ENCODE measurements at places on chromosomes 12 and 14. TPM values are rescaled to one million over a fixed set of nuclear protein-coding genes. Genes with fewer than 3 reads are reported as not detected.
A peak's percentile ranks its signal among the peaks of the same experiment; 100 is the strongest.

DNA sequence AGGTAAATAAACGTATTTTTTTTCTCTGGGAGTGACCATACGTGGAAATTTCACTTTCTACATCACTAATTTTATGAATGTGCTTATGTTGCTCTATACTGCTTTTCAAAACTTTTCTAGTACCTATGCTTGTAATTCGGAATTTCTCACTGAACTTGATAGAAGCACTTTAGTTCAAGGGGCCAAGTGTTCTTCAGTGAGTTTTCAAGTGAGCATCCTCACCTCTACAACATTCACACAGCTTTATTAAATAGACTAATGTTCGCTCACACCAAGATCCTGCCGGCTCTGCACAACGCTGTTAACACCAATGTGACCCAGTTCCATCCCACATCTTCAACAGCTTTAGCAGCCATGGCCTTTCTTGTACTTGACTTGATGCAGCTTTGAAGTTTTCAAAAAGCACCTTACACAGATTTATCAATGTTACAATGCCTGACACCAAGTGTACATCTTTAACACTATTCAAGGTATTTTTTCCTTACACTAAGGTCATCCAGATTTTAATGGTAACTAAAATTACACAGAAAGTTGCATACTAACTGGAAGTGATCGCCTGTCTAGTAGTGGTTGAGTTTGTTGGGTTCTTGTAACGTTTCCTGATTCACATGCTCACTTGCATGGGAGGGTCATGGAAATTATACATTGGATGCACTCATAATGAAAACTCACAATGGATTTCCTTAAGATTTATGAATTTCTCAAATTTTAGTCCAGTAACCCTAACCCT lies 4.5 kb downstream of the UBC start:
- DNase-seq, result no peak

Gene SOAT2
- total RNA-seq, result 6.7 TPM

Gene GUCY2C
- not detected for total RNA-seq

DNA sequence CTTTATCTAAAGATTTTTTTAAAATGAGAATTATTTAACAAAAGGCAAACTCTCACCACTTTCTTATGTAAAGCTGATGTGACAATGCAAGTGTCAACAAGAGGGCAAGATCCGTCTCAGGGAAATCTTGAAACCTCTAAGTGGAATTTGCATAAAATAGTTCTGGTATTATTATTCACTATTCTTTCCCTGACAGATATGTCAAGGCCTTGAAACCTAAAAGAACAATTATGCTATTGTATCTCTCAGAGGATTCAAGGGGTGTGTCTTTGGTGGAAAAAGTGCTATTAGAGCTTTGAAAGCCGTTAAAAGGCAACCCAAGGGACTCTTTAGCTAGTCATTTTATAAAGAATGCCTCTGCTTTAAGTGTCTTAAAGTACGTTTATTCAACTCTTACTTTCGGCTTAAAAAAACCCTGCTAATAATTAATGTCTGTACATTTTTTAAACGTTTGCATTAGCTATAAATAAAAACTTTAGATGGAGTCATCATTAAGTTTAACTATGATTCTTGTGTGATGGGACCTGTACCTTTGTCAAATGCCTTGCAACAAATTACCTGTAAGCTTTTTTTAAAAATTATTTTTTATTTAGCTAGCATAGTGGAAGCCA lies 585.5 kb downstream of the VRK1 start:
- DNase-seq, result no peak

Gene CELA1
- 0.29 TPM for total RNA-seq

- no peak for DNase-seq
Observed at GRCh38 chr12:102426599-102427542, 53.5 kb downstream of the IGF1 start.

DNA sequence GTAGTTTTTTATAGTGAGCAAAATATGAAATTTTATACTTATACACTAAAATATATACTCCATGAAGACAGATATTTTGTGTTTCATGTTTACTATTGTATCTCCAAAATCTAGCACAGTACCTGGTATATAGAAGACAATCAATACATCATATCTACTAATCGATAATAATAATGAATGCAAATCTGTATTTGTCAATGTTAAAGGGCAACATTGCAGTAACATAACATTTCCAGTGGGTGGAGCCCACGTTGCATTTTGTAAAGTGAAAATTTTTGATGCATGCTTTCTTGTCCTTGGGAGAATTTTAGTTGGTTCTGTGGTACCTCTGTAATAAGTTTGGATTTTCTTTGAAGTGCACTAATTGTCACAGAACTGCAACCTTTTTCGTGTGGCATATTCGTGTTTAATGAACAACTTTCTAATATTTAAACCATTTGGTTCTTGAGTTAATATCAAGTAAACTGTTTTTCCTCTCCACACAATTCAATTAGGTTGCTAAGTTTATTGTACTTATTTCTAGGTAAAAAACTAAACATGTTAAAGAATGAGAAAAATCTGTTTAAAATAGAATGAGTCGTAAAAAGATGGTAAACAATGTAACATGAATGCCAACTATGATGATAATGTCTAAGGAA lies 47.4 kb downstream of the AVPR1A start:
- DNase-seq, result peak; percentile 6

Gene RD3L
- not detected for total RNA-seq

DNA sequence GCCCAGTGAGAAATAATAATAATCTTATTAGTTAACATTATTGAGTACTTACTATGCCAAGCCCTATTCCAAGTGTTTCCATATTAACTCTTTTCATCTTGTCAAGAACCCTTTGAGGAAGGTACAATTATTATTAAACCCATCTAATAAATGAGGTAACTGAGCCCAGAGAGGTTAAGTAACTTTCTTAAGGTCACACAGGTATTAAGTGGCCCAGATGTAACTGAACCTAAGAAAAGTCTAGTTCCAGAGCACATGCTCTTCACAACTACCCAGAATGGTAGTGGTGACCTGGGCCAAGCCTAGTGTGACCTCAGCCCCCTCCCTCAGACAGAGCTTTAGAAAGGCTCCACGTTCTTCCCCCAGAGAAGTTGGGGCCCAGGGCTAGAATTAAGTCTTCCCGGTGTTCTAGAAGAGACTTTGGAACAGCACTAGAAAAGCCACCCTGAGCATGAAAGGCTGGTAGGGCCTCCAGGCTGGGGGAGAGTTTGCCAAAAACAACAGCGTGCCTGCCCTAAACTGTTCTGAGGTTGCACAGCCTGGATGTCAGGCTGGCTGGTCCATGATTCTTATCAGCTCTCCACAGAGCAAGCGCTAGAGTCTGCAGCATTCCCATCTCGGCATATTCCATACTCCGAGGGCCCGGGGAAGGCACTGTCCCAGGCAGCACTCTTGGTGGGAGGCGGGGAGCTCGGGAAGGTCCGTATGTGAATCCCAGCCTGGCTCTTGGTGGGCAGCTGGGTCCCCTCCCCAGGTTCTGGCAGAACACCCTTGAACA lies 41.3 kb upstream of the CTDSP2 start:
- DNase-seq, result no peak

DNA sequence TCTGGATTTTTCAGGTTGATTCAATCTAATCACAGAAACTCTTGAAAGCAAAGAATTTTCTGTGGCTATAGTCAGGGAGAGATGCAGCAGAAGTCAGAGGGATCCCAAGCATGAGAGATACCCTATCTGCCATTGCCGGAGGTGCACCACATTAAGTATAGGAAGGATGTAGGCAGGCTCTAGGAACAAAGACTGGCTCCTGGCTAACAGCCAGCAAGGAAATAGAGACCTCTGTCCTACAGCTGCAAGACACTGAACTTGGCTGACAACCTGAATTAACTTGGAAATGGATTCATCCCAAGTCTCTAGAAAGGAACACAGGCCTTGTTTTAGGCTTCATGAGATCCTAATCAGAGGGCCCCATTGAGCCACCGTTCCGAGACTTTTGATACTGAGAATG lies 364.9 kb upstream of the FLRT2 start:
- DNase-seq, result no peak

GRCh38 chr14:75441728-75442127 lies 13.9 kb downstream of the JDP2 start:
- no peak for DNase-seq

- peak; percentile 52 for DNase-seq
Observed at GRCh38 chr12:104740668-104741067, 217.4 kb downstream of the SLC41A2 start.

Gene WNT5B
- not detected for total RNA-seq

- DNase-seq, result no peak
Observed at GRCh38 chr14:103398427-103399195, 13.4 kb downstream of the MARK3 start.

DNA sequence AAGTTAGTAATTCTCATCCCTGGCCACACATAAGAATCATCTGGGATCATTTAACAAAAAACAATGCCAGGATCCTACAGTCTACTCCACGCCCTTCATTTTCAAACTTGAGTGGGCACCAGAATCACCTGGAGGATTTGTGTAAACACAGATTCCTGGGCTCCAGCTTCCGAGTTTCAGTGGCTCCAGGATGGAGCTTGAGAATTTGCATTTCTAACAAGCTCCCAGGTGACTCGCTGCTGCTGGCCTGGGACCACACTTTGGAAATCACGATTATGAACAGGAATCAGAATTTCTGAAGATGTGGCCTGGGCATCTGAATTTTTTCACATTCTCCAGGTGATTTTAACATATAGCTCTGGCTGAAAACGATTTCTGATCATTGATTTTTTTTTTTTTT lies 234.8 kb downstream of the CACNA1C start:
- DNase-seq, result no peak

DNA sequence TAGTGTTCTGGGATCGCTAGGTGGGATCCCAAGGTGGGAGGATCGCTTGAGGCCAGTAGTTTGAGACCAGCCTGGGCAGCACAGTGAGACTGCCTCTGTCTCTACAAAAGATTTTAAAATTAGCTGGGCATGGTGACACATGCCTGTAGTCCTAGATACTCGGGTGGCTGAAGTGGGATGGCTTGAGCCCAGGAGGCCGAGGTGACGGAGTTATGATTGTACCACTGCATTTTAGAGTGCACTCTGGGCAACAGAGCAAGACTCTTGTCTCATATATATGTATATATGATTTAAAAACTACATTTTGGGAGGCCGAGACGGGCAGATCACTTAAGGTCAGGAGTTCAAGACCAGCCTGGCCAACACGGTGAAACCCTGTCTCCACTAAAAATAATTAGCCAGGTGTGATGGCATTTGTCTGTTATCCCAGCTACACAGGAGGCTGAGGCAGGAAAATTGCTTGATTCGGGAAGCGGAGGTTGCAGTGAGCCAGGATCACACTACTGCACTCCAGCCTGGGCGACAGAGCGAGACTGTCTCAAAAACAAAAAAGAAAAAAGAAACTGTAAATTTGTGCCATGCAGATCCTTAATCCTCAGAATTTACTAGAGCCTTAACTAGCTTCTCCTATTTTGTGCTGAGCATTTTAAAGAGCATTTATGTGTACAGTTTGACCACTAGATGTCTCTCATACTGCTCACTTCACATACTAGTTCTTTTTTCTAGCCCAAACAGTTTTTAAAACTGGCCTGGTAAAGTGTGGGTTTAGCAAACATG lies 114.8 kb downstream of the MON2 start:
- no peak for DNase-seq

GRCh38 chr12:20213723-20214625 lies 154.4 kb upstream of the PDE3A start:
- no peak for DNase-seq

DNA sequence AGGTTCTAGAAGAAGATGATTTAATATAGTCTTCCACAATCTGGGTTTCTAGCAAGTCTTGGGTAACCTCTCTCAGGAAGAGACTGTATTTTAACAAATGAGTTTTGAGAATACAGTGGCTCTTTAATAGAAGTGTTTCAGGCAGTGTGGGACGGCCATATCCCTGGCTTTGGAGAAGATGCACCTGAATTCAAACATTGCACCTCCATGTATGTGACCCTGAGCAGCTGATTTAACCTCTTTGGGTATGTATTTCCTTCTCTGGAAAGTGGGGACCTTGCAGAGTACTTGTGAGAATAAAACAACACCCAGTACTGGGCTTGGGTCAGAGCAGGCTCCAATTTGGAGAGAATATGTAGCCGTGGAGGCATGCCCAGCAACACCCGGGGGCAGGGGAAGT lies 15.8 kb upstream of the VRK1 start:
- DNase-seq, result no peak

DNA sequence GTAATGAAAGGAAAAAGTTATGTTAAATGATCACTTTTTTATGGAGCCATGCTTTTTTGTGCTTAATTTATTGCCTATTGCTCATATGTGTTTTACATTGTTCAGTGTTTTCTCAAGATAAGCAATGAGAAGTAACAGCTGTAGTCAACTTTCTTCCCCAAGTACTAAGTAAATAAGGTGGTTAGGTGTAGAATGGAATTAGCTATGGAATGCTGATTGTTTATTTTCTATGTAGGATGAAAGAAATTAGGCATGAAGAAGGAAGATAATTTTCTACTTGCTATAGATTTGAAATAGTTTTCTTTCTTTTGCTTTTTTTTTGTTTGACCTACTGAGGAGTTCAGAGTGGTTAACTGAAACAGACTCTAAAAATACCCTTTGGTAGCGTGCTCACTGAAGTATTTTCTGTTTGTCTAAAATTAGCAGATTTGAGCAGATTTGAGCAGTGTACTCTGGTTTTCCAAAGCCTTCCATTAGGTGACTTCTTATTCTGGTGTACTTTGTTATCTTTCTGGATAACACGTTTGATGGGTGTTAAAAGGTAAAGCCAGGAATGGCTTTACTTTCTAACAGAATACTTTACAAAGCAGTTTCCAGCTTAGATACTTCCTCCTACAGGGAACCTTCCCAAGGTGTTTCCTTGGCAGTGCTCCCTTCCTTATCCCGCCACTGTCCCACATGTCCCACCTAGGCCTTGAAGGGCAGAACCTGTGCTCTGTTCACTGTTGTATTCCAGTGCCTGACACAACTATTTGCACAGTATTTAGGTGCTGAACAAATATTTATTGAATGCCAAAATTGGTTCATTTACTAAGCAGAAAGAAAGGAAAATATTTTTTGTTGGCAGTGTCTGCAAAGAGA lies 56.0 kb downstream of the RASSF3 start:
- no peak for DNase-seq

DNA sequence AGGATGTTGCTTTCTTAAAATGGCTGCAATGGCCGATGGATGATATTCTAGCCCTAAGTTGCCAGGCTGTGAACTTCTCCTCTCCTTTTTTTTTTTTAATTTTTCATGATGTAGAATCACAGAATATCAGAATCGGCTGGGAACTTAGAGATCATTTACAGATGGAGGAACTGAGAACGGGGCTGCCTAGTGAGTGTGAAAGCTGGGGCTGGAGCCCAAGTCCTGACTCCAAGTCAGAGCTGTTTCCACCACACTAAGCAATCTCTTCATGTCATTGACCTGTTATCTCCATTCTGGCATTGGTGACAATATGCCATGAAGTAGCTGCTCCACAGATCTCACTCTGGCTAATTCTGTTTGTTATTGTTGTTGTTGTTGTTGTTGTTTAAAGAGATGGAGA lies 121.7 kb downstream of the SLC38A1 start:
- no peak for DNase-seq
